GM04504 (cell line): ENCODE measurements at places on chromosomes 1 and 21.

GRCh38 chr1:40844079-40844478, 18.1 kb downstream of the CITED4 start:
- no peak for DNase-seq

DNA sequence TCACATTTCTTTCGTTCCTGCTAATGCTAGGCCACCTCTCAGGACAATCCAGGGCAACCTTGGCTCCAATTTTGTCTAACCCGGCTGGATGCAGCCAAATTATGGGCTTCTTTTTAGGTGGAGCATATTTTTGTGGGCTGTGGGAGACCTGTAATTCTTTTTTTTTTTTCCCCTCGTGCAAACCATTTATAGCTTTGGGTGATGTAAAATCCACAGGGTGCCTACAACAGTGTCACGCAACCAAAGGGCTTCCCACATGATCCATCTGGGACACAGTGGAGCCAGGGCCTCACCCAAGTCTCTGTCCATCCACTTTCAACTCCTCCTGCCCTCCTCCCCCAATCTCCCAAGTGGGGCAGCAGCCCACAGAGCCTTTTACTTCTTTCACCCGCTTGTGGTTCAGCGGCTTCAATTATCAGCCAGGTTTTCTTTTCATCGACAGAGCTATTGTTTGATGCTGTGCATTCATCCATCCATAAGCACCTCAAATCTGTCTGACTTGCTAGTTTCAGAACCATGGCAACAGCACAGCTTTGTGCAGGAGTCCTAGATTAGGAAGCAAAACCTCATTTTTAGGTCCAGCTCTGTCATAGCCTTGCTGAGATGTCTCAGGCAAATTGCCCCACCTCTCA, 10.0 kb upstream of the OVAAL start:
- no peak for DNase-seq

- DNase-seq = no peak
These were observed 44.8 kb upstream of the KCNQ4 start for GRCh38 chr1:40738831-40739230.

GRCh38 chr1:161511018-161511755, 5.9 kb downstream of the FCGR2A start:
- DNase-seq = no peak

DNA sequence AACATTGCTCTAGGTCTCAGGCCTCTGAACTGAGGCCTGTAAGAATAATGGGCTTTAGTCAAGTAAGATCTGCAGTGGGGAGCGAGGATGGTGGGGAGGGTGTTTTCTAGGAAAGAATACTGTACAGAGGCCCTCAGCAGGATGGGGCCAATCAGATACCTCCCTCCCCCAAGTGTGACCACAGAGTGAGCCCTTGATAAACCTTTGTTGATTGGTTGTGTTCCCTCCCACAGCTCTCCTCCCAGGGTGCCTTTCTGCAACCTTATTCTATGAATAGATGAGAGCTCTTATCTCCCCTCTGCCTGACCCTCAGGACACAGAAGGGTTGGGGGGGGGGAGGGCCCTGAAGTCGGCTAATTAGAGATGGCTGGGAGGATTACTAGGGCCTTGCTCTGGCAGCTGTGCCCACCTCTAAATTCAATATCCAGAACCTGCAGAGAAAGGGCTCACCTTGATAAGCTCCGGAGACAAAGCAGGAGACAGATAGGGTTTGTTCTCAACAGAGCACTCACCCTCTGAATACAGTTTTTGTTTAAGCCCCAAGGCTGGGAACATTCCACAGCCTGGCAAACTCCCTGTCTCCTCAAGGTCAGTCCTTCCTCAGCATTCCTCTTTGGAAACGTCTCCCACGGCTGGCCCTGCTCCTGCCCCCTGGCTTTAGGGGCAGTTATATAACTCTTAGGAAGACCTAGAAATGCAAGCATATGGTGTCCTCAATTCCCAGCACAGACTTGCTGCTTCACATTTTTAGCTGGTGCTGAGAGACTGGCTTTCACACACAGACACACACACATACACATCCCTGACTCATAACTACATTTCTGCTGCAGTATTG, 42.9 kb downstream of the ATP1A1 start:
- no peak for DNase-seq

DNA sequence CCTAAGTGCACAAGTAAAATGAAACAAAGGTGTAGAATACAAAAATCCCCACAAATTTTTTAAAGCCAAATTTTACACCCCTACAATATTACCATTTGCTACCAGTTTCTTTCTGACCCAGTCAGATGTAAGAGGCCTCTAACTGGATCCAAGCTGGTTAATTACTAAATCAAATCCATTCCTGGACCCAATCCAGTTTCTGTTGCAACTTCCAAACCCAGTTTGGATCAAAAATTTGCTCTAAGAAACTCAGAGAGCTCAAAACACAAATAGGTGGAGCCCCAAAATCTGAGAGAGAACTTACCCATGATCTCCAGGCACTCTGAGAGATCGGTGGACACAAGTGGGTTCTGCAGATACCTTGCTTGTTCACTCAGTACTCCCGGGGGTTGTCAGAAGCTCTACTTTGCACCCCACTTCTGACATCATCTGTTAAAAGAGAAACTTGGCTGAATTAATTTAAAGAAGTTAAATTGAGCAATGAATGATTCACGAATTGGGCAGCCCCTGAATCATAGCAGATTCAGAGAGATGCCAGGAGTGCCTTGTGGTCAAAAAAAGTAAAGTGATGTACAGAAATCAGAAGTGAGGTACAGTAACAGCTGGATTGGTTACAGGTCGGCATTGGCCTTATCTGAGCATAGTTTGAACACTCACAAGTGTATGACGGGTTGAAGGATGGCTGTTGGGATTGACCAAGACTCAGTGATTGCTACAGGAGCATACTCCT, 448.0 kb downstream of the KCNT2 start:
- DNase-seq = peak; percentile 25

- no peak for DNase-seq
These were observed at the start of gene FNDC5 for GRCh38 chr1:32870615-32871363. Gene FNDC5, minus strand, starts transcription at chr1:32870912.

DNA sequence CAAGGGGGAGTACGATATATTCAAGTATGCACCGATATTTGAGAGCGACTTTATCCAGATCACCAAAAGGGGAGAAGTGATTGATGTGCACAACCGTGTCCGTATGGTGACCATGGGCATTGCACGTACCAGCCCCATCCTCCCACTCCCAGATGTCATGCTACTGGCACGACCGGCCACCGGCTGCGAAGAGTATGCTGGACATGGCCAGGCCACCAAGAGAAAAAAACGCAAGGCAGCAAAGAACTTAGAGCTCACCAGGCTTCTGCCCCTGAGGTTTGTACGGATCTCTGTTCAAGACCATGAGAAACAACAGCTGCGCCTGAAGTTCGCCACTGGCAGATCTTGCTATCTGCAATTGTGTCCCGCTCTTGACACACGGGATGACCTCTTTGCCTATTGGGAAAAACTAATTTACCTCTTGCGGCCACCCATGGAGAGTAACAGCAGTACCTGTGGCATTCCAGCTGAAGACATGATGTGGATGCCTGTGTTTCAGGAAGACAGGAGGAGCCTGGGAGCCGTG, 16.5 kb downstream of the ATF3 start:
- no peak for DNase-seq

DNA sequence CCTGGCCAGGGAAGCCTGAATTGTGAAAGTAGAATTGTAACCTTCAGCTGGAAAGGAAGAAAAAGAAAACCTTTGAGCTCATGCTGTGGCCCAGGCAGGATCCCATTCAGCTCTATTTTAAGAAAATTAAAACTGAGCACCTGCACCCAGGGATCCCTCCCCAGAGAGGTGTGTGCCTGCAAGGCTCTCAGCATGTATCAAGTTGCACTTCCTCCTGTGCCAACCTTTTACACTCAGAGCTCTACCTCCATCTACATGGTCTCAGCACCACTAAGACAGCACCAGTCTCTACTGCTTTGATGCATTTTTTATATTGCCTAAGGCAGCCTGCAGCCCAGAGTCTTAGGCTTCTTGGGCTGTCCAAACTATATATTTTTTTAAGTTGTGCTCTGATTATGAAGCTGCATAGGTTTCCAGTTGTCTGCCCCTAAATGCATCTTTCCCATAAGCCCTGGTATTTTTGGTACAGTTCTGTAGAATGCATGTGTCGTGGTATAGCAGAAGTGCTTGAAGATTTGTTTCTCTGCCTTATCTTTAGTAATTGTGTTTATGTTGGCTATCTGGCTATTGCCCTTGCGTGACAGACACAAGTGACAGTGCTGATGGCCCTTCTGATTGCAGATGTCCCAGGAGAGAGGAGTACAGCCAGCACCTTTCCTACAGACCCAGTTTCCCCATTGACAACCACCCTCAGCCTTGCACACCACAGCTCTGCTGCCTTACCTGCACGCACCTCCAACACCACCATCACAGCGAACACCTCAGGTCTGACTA, 63.1 kb downstream of the PTPRC start:
- DNase-seq = no peak

DNA sequence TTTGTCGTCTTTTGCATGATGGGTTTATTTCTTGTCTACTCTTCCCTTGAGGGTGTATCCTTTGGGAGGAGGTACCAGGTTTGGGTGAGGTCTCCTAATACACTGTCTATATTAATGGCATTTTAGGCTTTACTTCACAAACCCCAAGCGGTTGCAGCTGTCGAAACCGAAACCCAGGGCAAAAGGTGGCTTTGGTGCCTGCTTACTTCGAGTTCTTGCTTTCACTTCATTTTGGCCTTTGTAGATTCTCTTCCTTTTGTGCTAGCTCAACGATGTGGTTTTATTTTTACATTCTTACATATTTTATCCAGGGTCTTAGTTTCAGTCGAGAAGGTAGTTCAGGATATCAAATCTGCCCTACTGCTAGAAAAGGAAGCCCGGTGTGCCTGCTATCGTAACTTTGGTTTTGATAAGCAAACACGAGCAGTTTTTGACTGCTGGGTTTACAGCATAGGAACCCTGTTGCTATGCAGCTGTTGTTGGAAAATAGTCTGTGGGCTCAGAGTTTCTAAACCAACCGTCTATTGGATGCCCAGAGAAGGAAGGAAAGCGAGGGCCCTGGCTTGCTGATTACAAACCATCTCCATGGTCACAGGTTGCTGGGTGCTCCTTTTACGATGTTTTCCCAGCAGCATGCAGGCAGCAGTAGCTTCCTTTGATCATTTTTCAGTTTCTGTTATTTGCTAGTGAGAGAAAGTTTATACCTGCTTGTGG, 9.8 kb upstream of the TSPAN2 start:
- DNase-seq = peak; percentile 73

- no peak for DNase-seq
These were observed 126.4 kb upstream of the GADD45A start for GRCh38 chr1:67558449-67559193.
